NCI-H2081 treated with DMSO at 0.1 percent for 48 hours (cell line): ENCODE measurements at places on chromosomes 6 and 20.

GRCh38 chr20:59019217-59019616 lies at the start of gene TUBB1:
TUBB1 (plus strand) TSS chr20:59019429; CDS start chr20:59019523, 94 bp downstream.
- no peak for DNase-seq

DNA sequence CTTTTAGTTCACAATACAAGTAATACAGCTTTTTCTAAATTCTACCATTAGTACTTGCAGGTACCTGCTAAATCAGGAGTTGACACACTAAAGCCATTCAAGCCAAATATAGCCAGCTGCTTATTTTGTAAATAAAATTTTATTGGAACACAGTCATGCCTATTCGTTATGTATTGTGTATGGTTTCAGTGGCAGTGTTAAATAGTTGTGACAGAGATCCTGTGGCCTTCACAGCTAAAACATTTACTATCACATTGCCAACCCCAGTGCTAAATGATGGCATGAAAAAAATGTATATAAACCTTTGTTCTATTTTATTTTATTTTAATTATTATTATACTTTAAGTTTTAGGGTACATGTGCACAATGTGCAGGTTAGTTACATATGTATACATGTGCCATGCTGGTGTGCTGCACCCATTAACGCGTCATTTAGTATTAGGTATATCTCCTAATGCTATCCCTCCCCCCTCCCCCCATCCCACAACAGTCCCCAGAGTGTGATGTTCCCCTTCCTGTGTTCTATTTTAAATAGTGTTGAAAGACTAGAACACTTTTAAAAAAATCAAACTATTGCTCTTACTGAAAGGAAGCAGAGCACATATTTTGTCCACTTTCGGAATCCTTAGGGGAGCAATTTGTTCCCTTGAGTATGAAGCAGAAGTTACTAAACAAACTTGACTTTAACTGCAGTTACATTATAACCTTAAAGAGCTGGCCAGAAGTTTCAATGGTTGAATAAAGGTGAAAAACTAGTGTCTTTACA lies 115.7 kb downstream of the PRIM2 start:
- DNase-seq: no peak

DNA sequence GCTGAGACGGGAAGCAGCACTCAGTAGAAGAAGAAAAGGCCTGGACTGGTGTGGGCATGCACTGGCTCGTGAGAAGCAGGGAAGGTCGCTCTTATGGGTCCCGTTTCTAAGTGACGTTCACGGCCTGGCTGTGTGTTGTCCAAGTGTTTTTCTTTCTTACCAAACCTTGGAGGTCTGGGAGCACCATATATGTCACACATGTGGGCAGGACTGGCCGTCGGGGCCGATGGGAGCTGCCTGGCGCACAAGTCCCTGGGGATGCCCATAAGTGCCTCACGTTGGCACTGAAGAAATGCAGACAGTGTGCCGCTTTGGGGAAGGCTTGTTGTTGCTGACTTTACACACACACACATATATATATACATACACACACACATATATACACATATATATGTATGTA lies 86.0 kb upstream of the DUSP22 start:
- no peak for DNase-seq

DNA sequence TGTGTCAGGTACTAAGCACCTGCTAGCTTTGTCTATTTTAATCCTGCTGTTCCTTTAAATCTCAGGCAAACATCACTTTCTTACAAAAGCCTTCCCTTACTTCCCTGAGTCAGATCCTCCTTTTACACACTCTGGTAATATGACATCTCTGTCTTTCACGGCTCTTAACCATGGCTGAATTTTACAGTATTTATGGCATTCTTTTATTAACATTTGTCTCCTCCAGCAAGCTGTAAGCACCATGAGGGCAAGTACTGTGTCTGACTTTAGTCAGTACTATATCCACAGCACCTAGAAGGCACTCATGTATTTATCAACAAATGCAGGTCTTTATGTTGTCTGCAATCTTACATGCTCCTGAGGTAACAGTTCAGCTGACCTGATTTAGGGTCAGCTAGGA lies 33.7 kb upstream of the HBS1L start:
- no peak for DNase-seq

- no peak for DNase-seq
Measured at GRCh38 chr6:137412562-137412961, 81.6 kb downstream of the OLIG3 start.

DNA sequence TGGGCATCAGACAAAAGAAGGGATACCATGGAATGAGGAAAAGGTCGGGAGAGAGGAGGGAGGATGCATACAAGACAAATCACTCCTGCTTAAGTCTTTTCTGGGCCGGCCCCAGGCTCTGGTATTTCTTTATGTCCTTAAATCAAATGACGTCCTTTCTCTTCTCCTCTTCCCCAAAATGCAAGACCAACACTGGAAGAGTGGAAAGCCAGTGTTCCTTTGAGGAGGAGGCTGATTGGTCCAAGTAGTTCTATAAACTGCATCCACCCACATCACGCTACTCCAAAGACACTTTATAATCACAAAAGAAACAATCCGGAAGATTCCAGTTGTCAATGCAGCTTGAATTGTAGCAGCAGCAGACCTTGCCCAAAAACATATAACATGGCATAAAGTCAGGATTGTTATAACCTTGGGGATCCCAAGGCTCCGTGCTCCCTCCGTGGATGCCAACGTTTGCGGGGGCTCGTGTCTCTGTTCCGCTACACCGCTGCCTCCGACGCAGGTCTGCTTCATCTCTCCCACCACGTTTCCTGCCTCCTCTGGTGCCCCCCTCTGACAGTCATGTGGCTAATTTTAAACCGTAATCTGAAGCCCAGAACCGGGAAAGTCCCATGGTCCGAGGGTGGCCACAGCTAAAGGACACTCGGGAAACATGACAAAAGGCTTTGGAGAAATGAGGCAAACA lies 47.1 kb downstream of the MCUR1 start:
- DNase-seq: no peak

DNA sequence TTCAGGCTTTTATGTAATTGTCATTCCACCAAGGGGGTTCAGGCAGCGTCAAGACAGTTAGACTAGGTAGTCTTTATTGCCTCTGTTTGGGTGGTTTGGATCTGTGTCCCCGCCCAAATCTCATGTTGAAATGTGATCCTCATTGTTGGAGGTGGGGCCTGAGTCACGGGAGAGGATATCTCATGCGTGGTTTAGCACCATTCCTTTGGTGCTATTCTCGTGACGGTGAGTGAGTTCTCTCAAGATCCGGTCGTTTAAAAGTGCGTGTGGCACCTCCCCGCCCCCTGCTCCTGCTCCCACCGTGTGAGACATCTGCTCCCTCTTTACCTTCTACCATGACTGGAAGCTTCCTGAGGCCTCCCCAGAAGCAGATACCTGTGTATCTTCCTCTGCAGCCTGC lies 51.3 kb upstream of the FOXC1 start:
- no peak for DNase-seq
